Left kidney (tissue), 8 donors: ENCODE measurements at places on chromosomes 12 and 14.
A peak's percentile ranks its signal among the peaks of the same experiment; 100 is the strongest.

GRCh38 chr12:132354211-132354981 is 25.0 kb upstream of the GALNT9 start:
- DNase-seq, result no peak

GRCh38 chr14:71563492-71564153 is 368.6 kb upstream of the RGS6 start:
- DNase-seq, result no peak

GRCh38 chr14:78598046-78598920 is 428.1 kb downstream of the NRXN3 start:
- DNase-seq, result peak; percentile 66

DNA sequence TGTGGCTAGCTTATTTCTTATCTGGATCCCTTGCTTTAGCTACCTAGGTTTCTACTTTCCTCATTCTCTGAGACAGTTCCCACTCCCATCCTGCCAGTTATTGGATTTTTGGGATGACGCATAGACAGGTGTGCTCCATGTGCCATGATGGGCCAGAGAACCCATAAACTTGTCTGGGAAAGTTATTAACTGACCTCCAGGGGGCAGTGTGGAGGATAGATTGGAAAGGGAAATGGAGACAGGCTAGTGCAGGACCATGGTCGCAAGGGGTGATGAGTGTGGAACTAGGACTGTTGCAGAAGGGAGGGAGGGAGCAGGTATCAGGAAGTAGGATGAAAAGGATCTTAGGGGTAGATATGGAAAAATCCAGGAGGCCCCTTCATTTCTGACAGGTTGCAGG is 80.3 kb downstream of the ESRRB start:
- peak; percentile 45 for DNase-seq

- no peak for DNase-seq
Measured at GRCh38 chr12:109541413-109541726, 31.9 kb downstream of the MMAB start.

DNA sequence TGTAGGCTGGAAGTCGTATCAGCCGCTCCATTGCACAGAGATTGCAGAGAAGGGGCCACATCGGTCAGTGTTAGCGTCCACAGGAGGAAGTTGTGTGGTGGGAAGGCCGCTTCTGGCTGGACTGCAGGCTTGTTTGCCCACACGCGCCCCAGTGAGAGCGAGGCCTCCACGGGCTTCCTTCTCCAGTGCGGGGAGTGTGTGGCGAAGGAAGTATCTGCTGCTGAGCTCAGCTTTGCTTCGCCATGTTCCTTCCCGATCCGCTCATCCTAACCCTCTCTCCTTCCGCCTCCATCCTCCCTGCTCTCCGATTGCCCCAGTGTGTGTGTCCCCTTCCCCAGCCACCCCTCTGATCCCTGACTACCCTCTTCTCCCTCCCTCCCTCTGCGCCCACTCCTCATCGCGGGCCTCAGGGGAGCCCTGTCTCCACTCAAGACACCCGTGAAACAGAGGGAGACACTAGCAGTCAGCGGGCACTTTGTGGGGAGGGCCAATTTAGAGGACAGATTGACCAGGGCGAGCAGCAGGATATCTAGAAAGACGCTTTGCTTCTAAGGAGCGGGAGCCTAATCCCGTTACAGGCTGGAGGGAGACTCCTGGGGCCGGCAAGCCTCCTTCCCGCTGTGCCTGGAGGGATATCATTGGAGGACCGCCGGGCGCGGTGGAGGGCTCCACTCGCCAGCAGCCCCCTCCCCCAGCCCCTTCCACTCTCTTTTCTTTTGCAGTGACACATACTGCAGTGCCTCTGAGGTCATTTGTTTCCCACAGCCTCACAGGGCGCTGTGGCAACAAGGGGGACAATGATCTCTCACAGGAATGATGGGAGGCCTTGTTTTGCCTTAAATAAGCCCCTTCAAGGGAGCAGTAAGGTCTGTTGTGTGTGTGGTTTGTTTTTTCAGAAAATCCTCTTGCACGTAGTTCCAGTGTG is 428.8 kb downstream of the ZFP36L1 start:
- peak; percentile 77 for DNase-seq

DNA sequence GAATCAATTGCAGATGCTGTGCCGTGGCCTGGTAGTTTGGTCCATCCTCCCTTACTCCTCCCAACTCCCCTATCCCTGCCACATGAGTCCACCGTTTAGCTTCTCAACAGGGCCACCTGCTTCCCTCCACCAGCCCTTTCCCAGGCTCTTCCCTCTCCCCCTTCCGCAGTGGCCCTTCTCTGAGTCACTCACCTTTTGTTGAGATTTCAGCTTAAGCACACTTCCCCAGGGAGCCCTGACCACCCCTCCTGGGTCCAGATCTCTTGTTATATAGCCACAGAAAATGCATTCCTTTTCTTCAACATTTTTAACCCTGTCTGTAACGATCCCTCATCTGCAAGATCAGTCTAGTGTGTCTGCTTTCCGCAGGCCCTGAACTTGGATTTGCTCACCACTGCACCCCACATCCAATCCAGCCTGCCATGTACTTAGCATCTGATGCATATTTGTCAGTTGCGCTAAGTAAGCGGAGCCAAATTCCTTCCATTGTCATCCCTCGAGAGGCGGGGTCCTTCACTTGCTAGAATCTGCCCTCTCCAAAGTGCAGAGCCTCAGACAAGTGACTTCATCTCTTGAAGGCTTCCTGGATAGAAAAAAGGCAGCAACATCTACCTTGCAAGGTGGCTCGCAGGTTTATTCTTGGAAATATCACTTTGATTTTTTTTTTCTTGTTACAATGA is 41.1 kb downstream of the TMEM63C start:
- no peak for DNase-seq

GRCh38 chr12:15782667-15783066 is 6.5 kb downstream of the EPS8 start:
- no peak for DNase-seq
